ENCODE measurements at places on chromosomes 16 and 17. TPM values are rescaled to one million over a fixed set of nuclear protein-coding genes. Genes with fewer than 3 reads are reported as not detected.

GRCh38 chr17:799261-799660 is 17.1 kb downstream of the MRM3 start:
- DNase-seq: no peak

GRCh38 chr17:8153525-8153956 is 1.3 kb upstream of the PER1 start:
- peak; percentile 94 for DNase-seq

GRCh38 chr17:63381101-63381729 is 64.9 kb downstream of the CYB561 start:
- DNase-seq: peak; percentile 51

DNA sequence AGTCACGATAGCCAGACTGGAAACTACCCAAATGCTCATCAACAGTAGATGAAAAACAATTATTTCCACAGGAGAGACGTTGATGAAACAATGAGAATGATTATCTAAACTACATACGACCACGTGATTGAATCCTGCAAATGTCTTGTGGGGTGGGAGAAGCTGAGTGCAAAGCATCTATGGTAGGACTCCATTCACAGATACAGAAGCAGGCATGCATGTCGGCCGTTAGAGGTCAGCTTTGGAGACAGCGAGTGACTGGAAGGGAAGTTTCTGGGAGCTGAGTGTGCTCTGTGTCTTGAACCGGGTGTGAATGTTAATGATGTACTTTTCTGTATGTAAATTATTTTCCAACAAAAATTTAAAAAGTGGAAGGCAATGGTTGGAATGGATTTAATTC is 71.5 kb upstream of the DNAJA2 start:
- DNase-seq: peak; percentile 15

DNA sequence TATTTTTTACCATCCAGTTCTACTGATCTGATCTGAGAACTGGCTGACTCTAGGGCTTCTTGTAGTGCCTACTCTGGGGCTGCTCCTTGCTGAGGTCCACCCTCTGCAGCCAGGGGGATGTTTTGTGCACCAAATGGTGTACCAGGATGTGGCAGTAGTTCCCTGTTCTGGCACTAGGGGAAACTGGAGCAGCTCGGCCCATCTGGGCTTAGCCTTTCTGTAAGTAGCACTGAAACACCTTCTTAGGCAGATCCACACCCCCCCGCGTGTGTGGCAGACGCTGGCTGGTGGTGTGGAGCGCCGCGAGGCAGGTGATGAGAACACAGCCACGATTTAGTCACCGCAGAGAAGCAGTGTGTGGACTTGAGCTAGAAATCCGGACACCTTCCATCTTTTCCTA is 17.0 kb downstream of the DUSP14 start:
- DNase-seq: no peak

GRCh38 chr16:21523411-21524067 is 75.8 kb upstream of the METTL9 start:
- DNase-seq: peak; percentile 49

GRCh38 chr17:57487573-57487972 is 231.2 kb downstream of the MSI2 start:
- no peak for DNase-seq

RCVRN gene
- total RNA-seq: not detected

OR2C1 gene
- total RNA-seq: not detected

CHST6 gene
- total RNA-seq: 0.79 TPM

CCNF gene
- total RNA-seq: 2.9 TPM
